ENCODE measurements at places on chromosomes 2 and 18.

DNA sequence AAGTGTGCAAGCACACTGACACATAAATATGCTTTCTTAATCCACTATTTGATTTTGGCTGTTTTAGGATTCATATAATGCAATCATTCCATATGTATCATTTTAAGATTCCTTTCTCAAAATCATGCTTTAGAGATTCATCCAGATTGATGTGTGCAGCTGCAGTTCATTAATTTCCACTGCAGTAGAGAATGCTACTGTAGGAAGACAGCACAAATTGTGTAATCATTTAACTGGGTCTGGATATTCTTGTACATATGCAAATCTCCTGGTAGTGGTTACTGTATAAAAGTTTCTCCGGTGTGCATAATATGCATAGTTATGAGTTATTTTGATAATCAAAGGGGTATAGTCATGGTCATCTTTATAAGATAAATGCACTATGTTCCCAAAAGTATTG is 502.5 kb upstream of the ACVR2A start:
- DNase-seq = no peak

GRCh38 chr2:241888641-241889040 is 19.1 kb downstream of the RTP5 start:
- DNase-seq = no peak

- no peak for DNase-seq
These were observed 75.8 kb downstream of the KIDINS220 start for GRCh38 chr2:8761529-8762164.

DNA sequence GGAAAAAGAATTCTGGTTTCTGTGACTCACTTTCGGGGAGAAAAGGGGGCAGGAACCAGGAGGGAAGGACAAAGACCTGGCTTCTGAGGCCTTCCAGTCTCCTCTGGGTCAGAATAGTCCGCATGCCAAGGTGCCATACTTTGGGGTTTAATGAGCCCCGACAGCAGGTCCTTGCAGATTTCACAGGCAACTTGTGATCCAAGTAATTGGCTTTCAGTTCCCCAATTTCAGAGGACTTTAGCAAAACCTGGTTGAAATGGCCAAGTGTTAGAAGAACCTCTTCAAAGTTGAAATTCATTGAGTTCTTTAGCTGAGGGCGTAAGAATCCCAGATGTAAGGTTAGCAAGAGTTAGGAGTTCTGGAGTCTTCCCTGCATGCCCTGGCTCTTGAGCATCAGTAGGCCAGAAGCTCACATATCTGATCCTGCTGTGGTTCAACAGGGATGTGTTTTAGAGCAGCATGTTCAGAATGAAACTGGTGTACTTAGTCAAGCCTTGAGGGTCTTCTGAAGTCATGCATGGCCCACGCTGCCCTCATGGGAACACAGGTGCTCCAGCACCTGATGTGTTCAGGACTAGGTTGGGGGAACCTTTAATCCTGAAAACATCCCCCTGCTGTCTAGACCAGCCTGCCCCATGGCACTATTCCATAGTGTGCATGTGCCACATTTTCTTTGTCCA is 143.0 kb downstream of the NUP35 start:
- no peak for DNase-seq

DNA sequence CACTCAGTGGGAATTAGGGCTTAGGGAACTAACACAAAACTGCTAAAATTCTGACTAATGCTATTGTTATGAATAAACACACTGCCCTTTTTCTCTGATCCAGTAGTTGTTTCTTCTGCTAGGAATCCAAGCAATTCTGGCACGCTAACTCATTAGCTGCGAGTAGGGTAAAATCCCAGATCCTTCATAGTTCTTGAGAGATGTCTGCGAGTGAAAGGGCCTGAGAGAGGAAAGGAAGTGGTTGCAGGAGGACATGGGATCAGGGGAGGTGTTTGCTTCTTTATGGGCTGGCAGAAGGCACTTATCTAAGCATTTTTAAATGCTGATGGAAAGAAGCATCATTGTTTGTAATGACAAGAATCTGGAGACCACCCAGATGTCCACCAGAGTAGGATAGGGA is 9.4 kb downstream of the MAP3K19 start:
- DNase-seq = no peak

- no peak for DNase-seq
These were observed 115.1 kb upstream of the NOSTRIN start for GRCh38 chr2:168687314-168687713.

- peak; percentile 89 for DNase-seq
These were observed at the start of gene SLC19A3 for GRCh38 chr2:227717687-227718567. SLC19A3 (minus strand) TSS chr2:227718028; CDS start chr2:227702318, 15,710 bp downstream.

DNA sequence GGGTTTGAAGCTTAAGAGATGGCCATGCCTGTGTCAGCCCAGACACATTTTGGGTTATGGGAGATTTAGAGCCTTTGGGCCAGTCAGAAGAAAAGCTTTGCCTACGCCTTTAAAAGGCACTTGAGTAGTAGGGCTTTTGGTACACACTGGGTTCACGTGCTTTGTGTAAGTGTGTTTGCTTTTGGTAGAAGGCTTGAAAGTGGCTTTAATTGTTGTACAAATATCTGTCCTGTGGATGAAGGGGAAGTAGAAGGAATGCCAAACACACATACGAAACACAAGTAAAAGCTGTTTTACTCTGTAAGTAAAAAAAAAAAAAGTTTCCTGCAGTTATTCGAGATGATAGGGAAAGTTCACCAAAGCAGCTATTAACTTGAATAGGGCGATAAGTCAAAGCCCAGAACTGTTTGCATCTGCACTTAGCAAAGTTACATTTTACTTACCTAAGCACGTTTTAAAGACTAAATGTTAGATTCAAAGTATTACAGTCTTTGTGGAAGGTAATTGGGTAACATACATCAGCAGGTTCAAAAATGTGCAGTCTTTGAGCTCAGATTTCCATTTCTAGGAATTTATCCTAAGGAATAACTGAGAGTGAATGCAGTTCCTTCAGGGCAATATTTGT is 75.4 kb downstream of the STK25 start:
- no peak for DNase-seq

- DNase-seq = no peak
These were observed 230.7 kb downstream of the GBX2 start for GRCh38 chr2:235937526-235937925.

DNA sequence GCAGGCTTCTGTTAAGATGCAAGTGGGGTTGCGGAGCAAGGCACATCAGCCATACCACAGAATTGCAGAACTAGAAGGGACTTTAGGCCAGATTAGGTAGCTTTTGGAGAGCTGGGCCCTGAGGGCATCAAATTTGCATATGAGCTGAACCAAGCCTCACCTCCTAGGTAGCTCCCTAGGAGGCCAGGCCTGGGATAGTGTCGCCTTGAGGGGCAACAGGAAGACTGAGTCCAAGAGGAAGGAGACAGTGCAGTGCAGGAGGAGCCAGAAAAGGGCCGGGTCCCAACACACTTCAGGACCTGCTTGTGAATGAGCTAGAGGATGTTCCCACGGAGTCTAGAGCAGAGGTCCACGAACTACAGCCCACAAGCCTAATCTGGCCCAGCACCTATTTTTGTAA is 98.7 kb downstream of the MAPK4 start:
- DNase-seq = no peak

- DNase-seq = no peak
These were observed 20.5 kb downstream of the APLF start for GRCh38 chr2:68487773-68488355.

GRCh38 chr2:19739256-19739655 is 162.5 kb downstream of the TTC32 start:
- DNase-seq = no peak

DNA sequence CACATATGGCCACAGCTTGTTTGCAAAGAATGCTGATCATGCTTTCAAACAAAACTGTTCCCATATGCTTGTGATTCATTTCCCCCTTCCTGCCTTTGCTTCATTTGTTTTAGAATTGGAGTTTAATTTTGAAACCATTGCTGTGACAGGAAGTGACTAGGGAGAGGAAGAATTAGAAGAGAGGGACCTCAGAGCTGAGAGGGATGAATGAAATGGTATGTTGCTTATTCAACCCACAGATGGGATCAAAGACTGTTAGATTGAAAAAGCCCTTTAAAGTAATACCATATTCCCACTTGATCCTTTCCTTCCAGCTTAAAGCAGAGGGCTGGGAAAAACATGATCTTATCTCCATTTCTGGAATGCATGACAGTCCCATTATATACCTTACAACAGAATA is 106.2 kb upstream of the RNF152 start:
- no peak for DNase-seq

DNA sequence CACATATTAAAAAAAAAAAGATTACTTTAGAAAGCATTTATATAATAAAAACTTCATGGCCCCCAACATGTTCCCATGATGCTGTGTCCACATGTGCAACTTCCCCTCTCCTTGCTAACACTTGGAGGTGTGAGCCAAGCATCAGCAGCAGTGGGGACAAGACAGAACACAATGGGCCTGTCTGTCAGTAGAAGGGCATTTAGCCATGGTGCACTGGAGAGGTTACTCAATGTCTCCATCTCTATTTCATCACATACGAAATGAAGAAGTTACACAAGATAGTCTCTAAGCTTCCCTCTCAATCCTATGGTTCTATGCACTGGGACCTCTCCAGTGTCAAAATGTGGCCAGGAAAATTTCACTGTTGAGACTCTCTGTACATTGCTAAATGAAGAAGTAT is 2.5 kb downstream of the VIT start:
- no peak for DNase-seq

- no peak for DNase-seq
These were observed 96.7 kb downstream of the LRP2 start for GRCh38 chr2:169265591-169265990.

- DNase-seq = no peak
These were observed 139.9 kb downstream of the THADA start for GRCh38 chr2:43455731-43456642.

- DNase-seq = no peak
These were observed 25.1 kb downstream of the STAT4 start for GRCh38 chr2:191125646-191126045.

DNA sequence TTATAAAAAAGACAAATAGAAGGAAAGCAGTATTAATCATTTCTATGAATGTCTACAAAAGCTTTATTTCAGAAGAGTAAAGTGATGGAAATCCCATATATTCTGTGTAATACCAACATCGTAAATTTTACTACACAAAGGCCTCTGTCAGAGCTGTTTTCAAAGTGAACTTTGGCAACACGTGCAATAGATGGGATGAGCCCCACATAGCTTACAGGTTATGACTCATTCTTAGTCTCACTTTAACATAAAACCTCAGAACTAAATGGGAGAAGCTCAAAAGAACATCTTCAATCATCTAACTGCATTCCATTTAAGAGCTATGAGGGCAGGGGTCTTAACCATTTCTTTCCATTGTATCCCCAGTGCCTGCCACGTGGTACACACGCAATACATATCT is 11.5 kb downstream of the VPS4B start:
- DNase-seq = no peak

DNA sequence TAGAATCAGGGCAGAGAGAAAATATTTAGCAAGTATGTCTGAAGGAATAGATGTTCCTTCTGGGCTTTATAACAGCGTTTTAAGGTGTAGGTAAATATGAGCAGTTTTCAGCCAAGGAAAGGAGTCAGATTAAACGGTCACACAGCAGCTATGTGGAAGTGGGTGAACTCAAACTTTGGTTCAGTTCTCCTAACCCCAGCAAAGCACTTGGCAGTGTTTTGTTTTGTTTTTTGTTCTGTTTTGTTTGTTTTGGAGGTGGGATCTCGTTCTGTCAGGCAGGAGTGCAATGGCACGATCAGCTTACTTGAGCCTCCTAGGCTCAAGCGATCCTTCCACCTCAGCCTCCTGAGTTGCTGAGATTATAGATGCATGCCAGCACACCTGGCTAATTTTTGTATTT is 24.6 kb downstream of the TANC1 start:
- no peak for DNase-seq

DNA sequence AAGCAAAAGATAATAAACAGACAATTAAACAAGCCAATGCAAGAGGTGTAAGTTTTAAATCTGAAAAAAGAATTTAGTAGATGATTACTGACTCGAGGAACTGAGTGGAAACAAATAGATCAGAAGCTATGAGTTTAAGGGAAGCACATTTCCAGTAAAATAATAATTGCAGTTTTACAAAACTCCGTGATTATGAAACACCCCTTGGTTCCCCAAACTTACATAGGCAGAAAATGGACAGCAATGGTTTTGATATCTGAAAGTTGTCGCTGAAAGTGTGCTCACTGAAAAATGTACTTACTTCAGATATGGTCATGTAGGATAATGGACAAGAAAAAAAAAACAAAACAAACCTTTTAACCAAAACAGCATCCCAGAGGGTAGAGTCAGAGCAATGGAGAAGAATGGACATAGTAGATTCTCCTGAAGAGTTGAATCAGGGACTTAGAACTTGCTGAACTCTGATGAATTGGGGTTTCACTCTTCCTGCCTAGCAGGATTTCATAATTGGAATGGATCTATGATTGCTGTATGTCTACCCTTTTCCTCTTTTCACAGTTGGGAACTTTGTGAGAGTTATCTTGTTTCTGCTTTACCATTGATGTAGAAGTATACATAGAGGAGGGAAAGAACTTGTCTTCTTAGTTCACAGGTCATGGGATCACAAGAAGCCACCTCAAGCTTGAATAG is 305.6 kb upstream of the ZEB2 start:
- no peak for DNase-seq

DNA sequence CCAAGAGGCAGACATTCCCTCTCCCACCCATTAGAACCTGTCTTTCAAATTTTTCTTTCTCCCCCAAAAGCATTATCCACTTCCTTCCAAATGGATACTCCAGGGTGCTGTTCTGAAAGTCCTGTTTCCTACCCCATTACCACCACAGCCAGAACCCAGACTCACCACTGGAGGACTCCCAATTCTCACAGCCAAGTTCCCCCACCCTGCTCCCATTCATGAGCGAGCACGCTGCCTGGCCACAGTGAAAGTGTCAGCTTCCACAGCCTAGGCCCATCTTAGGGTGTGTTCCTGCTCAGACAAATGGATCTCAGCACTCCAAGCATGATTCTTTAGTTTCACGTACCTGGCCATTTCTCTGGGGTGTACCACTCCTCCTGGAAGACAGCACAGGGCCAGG is 3.8 kb upstream of the ANKRD53 start:
- no peak for DNase-seq

DNA sequence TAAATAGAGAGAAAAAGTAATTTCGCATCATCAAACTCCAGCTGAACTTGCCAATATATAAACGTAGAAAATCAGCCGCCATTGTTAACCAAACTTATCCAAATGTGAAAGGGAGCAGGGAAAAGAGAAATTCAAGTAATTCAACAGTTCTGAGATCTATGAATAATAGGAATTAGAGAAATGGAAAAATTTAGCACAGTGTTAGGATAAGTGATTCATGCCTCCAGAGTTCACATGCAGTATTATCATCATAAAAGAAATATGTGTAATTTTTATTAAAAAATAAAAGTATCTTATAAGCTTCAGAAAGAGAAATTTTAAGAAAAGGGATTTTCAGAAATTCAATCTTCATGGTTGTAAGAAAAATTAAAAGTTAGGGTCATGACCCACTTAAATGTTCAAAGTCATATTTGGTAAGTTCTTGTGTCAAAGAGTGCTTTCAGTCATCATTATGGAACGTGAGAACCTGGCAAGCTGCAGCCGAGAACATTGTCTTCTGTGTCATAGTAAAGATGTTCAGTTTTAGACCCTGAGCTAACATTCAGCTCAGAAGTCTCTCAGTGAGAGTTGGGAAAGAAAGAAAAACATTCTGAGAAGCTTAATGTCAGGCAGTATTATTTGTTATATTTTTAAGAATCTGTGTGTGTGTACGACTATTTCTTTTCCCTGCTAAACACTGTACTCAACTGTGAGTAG is 414.3 kb upstream of the RGPD4 start:
- no peak for DNase-seq

Measured in ecto neural progenitor cell (in vitro differentiated cells).